Suppressor macrophage treated with lipopolysaccharide for 1 hour (primary cell): ENCODE measurements at places on chromosomes 16 and 17.

- DNase-seq = peak; percentile 46
Measured at GRCh38 chr16:29729116-29729521, 16.7 kb downstream of the C16orf54 start.

DNA sequence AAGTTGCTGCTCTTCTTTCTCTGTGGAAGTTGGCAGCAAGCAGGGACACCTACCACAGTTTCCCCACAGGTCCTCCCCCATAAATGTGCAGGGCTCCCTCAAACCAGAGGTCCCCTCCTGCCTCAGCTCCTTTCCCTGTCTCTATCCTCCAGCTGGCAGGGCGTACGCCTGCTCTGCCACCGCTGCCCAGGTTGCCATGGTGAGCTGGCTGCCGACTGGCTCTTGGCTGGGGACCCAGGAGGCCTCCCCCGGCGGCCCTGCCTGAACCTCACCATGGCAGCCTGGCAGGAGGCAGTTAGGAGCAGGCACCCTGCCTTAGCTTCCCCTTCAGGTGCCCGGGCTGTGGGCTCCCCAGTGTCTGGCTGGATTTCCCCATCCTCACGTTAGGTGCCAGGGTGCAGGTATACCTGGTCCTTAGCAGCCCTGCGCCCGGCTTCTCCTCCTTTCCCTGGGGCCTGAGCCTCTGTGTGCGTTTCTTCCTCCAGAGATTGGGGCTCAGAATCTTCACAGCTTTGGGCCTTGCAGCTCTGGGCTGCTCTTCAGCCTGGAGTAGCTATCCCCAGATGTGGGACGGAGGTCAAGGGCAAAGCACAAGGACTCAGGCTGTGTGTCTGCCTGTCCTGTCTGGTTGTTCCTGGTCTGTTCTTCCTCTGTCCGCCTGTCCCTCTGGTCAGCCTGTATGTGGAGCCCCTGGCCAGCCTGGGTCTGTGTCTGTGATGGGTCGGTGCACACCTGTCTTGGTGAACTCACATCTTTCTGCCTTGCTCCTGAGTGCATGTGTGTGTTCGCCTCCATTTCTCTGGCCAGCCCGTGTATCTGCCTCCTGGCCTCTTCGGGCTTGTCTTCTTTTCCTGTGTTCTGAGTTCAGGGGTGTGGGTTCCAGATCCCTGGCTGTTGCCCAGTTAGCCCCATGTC lies 15.7 kb downstream of the GJD3 start:
- no peak for DNase-seq

GRCh38 chr16:1972490-1972877 lies 631 bp downstream of the TBL3 start:
- DNase-seq = peak; percentile 38

GRCh38 chr16:30637944-30638343 lies 12.8 kb upstream of the PRR14 start:
- peak; percentile 70 for DNase-seq

DNA sequence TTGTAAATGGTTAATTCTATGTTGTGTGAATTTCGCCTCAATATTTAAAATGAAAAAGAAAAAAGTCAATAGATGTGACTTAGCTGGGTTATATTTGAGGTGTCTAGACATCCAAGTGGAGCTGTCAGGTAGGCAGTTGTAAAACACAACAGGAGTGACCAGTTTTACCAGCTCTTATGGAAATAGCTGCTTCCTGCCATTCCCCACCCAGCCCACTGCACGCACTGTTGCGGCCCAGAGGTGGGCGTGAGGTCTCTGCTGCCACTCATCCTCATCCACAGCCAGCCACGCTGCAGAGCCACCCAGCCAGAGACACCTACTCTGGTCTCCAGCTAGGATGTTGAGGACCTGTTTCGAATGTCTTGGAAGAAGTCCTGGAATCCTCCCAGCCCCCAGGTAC lies 3.4 kb upstream of the CARD14 start:
- no peak for DNase-seq

GRCh38 chr17:40909351-40909750 lies 24.3 kb upstream of the KRT20 start:
- peak; percentile 93 for DNase-seq

GRCh38 chr16:77675464-77676324 lies 46.6 kb upstream of the NUDT7 start:
- DNase-seq = peak; percentile 80

DNA sequence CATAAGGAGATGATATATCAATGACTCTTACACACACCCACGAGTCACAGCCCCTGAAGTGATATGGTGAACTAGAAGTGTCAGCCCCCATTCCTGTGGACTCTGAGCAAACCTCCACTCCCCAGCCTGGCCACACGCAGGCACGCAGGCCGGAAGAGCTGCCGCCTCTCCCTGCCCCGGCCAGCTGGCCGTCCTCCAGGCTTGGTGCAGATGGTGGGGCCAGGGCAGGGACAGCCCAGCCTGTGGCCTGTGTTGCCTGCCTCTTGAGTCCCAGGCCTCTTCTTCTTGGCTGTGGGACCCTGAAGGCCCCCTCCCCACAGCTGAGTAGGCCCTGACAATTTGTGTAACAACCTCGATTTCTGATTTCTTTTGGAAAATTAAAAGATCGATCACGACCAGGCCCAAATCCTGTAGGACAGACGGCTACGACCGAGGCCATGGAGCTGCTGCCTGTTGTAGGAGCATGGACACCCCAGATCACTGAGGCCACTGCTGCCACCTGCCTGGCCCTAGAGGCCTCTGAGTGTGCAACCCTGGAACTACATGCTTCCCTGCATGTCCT lies 10.0 kb upstream of the MPRIP start:
- no peak for DNase-seq

- DNase-seq = peak; percentile 92
Measured at GRCh38 chr16:16021988-16022682, 72.7 kb downstream of the ABCC1 start.

DNA sequence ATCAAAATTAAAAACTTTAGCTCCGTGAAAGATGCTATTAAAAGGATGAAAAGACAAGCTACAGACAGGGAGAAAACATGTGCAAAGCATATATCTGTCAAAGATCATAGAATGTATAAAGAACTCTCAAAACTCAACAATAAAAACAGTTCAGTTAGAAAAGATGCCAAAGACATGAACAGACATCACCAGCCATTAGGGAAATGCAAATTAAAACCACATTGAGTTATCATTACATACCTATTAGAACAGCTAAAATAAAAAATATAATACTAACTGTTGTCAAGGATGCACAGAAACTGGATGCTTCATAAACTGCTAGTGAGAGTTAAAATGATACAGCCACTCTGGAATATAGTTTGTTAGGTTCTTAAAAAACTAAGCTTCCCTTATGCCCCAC lies 58.8 kb downstream of the NFATC3 start:
- DNase-seq = no peak
